ENCODE measurements at places on chromosomes 16 and 17.

DNA sequence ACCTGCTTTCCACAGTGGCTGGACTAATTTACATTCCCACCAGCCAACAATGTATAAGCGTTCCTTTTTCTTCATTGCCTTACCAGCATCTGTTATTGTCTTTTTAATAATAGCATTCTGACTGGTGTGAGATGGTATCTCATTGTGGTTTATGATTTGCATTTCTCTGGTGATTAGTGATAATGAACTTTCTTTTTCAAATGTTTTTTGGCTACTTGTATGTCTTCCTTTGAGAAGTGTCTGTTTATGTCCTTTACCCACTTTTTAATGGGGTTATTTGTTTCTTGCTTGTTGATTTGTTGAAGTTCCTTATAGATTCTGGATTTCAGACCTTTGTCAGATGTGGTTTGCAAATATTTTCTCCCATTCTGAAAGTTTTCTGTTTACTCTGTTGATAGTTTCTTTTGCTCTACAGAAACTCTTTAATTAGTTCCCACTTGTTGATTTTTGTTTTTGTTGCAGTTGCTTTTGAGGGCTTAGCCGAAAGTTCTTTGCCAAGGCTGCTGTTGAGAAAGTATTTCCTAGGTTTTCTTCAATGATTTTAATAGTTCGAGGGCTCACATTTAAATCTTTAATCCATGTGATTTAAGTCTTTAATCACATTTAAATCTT lies 26.8 kb downstream of the ITGAM start:
- no peak for DNase-seq

DNA sequence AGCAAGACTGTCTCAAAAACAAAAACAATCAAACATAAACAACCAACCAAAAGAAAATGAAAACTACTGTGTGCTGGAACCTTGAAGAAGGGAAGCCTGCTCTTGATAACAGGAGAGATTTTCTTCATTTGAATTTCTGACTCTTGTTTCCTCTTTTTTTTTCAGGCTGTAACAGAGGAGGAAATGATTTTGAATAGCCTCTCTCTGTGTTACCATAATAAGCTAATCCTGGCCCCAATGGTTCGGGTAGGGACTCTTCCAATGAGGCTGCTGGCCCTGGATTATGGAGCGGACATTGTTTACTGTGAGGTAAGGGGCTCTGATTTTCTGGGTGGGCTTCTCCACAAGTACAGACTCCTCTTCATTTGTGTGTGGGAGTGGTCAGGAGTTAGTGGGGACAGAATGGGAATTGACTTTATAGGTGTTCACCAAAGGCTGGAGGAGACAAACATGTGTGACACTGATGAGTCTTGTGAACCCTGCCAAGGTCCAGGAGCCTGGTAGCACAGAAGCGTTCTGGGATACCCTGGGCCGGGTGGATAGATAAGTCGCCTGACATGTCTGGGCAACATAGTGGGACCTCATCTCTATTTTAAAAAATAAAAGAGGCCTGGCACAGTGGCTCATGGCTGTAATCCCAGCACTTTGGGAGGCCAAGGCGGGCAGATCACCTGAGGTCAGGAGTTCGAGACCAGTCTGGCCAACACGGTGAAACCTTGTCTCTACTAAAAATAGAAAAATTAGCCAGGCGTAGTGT lies 14.9 kb downstream of the DUS2 start:
- DNase-seq: no peak

DNA sequence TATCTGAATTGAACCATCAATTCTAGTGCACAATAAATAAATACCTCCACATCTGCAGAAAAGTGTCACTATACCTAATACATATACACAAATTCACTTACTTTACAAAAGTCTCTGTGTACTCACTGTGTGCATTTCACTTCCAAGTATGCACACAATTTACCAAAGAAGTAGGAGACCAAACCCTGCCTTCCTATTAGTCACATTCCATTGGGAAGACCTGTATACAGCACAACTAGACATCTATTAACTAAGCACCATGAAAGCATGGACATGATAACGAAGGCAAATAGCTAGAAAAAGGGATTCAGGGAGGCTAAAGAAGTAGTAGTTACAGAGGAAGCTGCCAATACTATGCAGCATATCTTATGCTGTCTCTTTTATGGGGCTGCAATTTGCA lies 139.5 kb downstream of the SNX11 start:
- DNase-seq: no peak

GRCh38 chr16:16015849-16016248 lies 66.4 kb downstream of the ABCC1 start:
- DNase-seq: no peak

- DNase-seq: no peak
These were observed 29.0 kb upstream of the HOXB13 start for GRCh38 chr17:48757524-48757961.

DNA sequence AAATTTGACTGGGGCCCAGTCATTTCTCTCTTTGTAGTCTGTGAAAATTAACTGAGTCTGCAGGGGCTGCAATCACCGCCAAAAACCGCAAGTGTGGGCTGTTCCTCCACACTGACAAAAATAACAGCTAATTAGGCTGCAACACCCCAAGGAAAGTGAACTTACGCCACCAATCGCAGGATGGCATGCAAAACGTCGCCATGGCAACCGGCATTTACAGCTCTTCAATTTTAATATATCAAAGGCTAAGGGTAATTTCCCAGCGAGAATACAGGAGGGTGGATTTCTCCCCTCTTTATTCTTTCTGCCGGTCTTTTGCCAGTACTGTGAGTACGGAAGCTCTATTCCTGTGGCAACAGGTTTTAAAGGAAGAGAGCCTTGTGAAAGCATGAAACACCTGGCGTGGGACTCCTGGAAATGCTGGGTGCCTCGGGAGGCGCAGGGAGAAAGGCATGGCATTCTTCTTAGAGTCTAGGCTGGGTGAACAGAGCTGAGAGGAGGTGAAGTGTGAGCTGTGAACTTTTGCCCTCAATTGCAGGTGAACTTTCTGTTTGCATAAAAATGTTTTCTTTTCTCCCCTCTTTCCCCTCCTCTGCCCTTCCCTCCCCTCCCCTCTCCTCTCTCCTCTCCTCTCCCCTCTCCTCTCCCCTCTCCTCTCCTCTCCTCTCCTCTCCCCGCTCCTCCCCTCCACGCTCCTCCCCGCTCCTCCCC lies 399.7 kb downstream of the XYLT1 start:
- DNase-seq: no peak

DNA sequence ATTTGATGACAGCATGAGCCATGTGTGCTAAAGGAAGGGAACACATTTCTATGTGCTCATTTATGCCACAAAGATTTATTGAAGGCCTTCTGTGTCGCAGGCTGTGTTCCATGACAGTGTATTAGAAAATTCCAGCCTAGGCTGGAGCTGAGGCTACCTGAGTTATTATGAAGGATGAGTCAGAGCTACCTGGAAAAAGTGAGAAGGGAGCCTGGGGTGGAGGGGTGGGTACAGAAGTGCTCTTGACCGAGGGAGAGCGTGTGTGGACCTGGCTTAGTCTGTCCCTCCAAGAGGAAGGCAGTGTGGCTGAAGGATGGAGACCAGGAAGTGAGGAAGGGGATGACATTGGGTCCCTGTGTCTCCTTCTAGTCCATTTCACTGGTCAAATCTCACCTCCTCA lies 98.3 kb downstream of the N4BP1 start:
- DNase-seq: no peak

DNA sequence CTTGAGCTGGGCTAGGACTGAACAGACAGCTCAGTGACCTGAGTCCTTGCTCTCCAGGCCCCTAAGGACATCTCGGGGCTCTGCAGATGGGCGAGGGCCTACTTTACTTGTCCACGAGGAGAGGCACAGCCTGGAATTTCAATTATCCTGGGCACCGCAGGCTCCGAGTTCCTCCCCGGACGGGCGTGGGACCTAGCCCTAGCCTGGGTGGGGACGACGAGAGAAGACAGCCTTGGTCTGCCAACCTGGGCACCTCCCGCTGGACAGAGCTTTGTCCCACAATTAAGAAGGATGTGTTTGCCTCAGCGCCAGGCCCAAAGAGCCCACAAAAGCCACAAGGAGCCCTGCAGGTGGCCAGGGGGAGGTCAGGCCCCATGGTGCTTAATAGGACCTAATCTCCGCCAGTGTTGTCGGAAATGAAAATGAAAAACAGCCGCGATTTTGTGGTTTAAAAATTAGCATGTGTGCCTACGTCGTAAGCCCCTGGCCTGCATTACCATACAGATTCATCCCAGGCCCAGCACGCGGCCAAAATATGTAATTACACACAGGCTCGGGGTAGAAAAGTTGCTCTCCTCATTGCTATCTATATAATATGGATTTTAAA lies 51.4 kb upstream of the LHX1 start:
- DNase-seq: no peak

DNA sequence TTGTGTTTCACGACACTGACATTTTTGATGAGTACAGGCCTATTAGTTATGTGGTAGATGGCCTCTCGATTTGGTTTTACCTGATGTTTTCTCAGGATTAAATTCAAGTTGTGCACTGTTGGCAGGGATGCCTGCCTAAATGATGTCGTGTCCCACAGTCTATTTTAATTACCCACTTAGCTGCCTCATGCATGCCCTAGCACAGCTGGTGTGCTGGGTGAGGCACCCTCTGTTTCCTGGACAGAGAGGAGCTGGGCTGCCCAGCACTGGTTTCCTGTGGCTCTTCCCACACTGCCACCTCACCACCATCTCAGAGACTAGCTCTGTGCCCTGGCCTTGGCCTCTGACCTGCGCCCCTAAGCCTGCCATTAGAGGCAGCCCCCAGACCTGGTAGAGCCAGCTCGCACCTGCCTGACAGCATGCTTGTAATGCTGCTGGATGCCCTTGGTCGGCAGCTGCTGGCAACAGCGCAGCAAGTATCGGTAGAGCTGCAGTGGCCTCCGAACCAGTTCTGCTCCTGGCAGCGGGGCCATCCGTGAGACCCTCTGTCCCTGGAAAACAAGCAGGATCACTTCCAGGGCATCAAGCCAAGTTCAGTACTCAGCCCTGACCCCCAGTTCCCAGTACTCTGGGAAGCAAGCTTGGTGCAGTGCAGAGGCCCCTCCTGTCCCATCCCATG lies 10.9 kb downstream of the LYRM9 start:
- DNase-seq: no peak

DNA sequence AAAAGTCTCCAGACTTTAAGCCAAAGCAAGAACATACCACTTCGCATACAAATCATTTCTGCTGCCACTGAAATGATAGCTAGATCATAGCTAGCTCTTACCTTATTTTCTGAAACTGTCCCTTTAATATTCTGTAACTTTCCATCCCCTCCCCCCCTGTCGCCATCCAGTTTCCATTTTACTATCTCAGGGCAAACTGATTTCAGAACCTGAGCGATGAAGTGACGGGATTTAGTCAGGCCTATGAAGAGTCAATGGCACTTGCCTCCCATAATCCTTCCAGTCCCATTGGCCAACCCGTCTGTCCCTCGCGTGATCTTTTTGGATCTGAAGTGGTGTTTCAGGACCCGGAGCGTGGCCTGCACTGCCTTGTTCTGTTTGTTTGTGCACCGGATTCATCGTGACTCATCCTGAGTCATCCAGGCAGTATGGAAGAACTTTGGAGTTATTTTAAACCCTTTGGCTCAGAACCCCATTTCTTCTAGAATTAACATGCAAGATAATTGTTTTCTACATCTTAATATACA lies 199.8 kb upstream of the CHMP6 start:
- peak; percentile 97 for DNase-seq

- DNase-seq: no peak
These were observed 521.7 kb upstream of the EEF2KMT start for GRCh38 chr16:5619304-5619703.

DNA sequence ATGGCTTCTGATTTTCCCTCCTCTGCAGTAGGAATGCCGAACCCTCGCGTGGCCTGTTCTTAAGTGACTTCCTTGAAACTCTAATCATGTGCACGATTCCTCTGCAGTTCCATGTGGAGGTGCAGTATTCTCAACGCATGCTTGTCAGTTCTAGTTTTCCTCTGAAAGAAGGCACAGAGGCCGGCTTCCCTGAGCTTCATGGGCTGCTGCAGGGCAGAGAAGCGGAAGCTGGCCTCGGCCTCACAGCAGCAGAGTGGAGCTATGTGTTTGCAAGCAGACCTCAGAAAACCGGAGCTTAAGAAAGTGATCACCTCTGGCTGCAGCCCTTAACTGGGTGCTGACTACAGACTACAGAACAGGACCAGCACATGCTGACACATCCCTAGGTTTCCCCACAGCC lies 500.7 kb downstream of the GRIN2A start:
- DNase-seq: no peak

DNA sequence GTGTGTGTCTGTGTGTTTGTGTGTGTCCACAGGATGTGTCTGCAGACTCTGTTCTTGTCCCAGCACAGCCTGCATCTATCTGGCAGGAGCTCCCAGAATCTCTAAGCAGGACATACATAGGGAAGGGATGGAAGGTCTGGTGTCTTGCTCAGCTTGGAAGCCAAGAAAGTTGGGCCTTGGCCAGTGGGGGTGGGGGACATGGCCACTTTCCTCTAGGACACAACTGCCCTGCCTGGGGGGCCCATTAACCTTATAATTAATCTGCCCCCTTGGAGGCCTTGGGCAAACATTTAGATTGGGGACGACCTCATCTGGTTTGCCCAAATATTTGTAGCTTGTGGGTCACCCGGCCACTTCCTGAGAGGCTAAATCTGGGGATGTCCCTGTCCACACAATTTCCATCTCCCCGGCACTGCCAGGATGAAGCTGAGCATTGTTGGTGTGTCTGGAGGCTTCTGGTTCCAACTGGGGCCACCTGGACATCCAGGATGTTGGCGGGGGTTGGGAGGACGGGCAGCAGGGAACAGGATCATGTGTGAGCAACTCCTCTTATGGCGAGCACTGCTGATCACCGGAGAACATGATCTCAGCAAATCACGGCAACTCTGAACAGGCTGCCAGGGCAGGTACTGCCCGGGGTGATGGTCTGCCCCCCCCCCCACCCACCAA lies 17.2 kb upstream of the FOXF1 start:
- DNase-seq: no peak

DNA sequence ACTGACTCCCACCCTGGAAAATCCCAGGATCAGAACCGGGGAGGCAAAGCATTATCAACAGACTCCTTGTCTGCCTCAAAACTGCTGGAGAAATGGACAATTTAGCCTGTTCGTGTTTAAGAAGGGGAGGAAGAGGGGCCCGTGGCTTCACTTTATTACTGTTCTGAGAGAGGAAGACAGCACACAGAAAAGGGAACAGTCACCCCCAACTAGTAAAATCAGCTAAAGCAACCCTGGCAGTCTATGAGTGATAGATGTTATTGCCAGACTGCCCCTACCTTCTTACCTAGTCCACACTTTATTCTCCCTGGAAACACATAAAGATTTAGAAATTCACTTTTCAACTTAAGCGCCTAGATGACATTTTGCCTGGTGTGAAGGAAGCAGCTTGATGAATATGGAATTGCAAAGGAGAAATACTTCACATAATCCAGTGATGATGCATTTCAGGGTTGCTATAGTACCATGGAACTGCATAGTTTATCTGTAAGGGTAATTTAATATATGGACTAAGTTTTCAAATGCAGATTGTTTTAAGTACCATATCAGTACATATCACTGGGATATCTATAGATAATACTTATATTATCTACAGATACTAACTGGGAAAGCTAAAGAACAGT lies 36.9 kb upstream of the TRAP1 start:
- no peak for DNase-seq

GRCh38 chr17:73595479-73595878 lies 48.8 kb downstream of the SDK2 start:
- DNase-seq: no peak

Measured in fibroblast of lung (primary cell).